Caco-2 (cell line): ENCODE measurements at places on chromosomes 7 and 10.
A peak's percentile ranks its signal among the peaks of the same experiment; 100 is the strongest.

GRCh38 chr7:80216996-80217842, 82.6 kb downstream of the GNAI1 start:
- DNase-seq = no peak

DNA sequence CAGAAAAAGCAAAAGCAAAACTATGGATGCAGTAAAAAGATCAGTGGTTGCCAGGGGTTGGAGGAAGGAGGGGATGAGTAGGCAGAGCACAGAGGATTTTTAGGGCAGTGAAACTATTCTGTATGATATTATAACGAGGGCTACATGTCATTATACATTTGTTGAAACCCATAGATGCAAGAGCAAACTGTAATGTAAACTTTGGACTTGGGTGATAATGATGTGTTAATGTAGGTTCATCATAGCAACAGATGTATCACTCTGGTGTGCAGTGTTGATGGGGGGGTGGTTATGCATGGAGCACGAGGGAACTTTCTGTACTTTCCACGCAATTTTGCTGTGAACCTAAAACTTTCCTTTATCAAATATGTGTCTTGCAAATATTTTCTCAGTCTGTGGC, 23.2 kb downstream of the SLK start:
- DNase-seq = no peak

DNA sequence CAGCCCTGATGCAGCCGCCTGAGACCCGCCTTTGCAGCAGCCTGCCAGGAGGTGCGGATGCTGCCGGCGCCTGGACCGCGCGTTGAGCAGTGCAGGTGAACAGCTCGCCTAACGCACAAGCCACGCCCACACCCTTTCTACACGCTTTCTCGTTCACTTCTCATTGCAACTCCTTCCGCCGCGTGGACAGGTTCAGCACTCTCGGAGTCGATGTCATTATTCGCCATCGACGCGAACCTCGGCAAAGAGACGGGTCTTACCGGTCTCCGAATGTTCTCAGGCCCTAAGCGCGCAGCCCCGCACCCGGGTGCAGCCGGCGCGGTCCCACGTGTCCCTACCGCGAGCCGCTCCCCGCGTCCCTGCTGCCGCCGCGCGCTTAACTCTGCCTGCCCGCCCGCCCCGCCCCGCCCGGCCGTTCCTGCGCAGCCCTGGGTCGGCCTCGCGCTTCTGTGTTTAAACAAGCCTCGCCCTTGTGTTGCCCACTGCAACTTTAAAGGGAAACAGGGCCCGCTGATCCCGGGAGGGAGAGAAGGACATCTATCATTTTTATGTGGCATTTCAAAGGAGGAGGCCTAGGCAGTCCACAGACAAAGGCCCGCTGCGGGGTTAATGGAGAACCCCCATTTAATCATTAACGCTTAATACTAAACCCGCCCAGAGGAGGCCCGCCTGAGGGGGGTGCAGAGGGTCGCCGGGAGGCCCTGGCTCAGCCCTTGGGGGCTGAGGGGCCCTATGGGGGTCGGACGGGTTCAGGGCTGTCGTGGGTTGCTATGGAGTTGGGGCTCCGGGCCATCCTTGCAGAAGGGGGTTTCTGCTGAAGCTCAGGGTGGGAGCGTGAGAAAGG, 128.5 kb downstream of the WDR11 start:
- DNase-seq = peak; percentile 94

DNA sequence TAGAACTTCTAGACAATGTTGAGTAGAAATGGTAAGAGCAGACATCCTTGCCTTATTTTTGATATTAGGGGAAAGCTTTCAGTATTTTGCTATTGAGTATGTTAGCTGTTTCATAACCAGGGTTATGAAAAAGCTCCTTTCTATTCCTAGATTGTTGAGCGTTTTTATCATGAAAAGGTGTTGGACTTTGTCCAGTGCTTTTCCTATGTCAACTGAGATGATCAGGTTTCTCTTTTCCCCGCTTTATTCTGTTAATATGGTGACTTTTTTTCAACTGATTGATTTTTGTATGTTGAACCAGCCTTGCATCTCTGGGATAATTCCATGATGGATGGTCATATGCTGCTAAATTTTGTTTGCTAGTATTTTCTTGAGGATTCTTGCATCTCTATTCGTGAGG, 58.5 kb downstream of the LCOR start:
- no peak for DNase-seq

DNA sequence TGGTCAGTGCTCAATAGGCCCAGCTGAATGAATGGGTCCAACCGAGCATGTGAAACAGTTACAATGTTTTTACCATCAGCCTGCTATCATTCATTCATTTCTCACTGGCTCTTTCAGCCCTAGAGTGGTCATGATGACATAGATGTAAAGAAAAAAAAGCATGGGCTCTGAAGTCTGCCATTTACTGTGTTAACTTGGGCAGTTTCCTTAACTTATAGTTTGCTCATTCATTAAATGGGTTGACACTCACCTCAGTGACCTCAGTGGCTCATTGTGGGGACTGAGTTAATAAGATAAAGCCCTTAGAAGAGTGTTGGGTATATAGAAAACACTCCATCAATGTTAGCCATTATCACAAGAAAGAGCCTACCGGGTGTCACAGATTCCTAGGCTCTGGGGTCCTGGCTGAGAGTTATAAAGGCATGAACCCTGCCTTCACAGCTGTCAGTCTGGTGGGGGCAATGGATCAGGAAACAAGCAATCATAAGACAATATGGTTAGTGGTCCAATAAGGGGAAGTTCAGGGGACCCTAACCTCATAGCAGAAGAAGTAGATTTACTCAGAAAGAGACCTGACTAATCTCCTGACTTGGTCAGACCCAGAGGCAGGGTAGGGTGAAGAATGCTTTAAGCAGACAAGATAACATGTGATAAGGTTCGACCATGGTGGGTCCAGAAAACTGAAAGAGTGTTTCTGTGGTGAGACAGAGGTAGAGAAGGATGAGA, 29.7 kb upstream of the GPAM start:
- DNase-seq = no peak

DNA sequence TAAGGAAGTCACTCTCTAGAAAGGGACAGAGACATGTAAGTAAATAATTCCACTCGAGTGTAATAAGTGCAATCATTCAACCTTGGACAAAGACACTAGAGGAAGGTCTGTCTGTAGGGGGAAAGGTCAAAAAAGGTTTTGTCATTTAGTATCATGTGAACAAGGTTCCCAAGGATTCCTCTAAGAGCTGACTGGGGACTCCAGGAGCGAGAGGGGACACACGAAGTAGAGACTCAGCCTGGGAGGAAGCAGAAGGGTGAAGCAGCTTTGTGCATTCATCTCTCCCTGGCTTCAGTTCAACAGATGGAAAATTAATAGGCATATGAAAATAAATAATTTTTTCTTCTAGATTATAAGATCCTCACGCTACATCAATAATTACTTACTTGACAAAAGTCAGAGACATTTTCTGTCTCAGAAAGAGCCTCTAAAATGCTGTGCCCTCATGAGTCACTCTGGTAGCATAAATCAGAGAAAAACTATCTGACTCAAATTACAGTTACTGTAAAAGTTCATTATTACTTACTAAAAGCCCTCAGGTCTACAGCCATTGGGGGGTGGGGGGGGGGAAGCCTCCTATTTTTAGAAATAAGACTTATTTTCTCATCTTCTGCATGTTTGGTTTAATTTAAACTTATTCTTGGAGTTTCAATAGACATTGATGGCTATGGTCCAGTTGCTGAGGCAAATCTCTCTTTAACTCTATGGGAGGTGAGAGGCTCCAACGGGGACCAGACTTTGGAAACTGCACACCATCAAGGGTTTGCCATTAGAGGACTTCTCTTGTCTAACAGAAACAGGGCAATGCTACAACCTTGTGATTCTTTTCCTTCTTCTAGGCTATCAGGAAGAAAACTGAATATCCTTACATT, 275.1 kb upstream of the KLF14 start:
- DNase-seq = no peak

DNA sequence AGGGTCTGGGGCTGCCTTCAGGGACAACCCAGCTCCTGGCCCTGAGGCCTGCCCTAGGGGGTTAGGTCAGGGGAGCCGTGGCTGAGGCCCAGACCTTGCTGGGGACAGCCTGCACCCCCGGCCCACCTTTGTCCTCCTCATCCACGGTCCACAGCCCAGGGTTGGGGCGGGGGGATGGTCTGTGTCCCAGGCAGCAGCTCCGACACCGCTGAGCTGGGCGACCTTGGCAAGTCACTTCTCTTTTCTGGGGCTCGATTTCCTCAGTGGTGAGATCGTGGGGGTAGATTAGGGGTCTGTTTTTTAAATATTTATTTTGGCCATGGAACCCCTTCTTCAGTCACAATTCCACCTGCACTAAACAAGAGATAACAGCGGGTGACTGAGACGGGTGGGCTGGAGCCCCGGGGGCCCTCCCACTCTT, 30.9 kb downstream of the DNAJB12 start:
- no peak for DNase-seq

DNA sequence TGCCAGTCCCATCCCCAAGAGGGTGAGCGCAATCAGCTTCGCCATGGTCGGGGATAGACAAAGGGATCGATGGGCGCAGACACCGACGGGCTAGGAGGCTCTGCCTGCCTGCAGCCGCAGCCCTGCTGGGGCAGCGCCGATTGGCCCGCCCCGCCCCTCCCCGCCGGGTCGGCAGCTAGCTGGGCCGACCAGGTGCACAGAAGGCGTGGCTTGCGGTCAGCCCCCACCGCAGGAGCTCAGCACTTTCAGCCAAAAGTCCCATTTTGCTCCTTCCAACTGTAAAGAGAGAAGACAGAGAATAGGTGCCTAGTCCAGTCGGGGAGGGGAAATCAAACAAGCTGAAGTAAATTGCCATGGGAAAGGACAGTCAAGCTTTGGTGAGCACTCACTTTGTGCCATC, at the start of gene PON1:
PON1 (minus strand) TSS at position 102 of the 400 bp plus-strand sequence; CDS start at position 45, 57 bp downstream.
- no peak for DNase-seq

- DNase-seq = no peak
Observed at GRCh38 chr10:34489973-34490745, 324.9 kb downstream of the PARD3 start.
